CD4-positive, alpha-beta T cell treated with Interleukin-15 for 1 hour (primary cell): ENCODE measurements at places on chromosomes 12 and 14.

GRCh38 chr12:85260896-85261295 lies 19.1 kb upstream of the ALX1 start:
- no peak for DNase-seq

DNA sequence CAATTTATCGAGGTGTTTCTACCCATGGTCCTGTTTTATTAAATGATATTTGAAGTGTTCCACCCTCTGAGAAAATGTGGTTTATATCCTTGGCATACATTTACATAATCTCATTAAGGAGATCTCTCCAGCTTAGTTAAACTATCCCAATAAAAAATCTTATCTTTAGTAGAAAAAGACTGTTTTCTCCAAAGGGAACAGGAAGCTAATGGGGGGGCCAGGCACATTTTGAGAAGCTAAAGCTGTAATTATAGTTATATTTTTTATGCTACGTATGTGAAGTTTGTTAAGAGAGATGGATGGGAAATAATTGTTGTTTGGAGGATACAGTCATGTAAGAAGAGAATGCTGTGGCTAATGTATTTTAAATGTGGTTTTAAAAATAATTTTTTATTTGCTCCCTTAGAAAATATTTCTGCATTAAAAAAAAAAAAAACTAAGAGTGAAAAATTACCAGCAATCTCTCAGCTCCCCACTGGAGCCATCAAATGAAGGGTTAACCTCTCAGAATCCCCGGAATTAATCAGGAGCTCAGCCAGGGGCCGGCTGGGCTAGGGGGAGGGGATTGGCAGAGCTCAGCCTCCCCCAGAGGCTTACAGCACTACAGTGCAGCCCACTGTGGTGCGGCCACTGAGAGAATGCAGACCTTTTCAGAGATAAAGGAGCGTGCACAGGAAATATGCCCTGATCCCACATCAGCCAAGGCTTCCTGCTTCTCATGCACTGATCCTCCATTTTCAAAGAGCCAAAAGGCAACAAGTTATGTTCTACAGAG lies 185.8 kb downstream of the EGLN3 start:
- no peak for DNase-seq

DNA sequence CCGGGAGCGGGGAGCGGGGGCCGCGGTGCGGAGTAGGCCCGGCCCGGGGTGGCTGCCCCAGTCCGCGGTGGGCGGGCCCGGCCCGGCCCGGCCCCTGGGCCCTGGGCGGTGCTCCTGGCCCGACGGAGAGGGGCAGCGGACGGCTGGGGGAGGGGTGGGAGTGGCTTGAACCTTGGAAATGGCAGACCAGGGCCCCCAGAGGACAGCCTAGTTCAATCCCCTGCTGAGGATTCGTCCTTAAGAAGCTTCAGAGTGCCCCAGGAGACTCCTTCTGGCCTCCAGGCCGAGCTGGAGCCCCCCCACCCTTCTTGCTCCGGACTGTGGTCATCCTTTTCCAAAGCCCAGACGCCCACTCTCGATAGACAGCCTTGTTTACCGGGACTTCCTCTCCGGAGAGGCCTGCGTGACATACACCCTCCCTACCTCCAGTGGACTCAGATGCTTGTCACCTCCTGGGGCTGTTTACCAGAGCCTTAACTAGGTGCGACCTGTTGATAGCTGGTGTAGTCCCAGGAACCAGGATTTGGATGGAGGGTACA lies 458 bp downstream of the KHNYN start:
- peak; percentile 63 for DNase-seq

- no peak for DNase-seq
These were observed 100.3 kb downstream of the MYRFL start for GRCh38 chr12:69925291-69925690.

GRCh38 chr14:100263141-100263540 lies 24.2 kb downstream of the YY1 start:
- no peak for DNase-seq

- no peak for DNase-seq
These were observed 252.1 kb upstream of the NAV3 start for GRCh38 chr12:77578466-77579220.

DNA sequence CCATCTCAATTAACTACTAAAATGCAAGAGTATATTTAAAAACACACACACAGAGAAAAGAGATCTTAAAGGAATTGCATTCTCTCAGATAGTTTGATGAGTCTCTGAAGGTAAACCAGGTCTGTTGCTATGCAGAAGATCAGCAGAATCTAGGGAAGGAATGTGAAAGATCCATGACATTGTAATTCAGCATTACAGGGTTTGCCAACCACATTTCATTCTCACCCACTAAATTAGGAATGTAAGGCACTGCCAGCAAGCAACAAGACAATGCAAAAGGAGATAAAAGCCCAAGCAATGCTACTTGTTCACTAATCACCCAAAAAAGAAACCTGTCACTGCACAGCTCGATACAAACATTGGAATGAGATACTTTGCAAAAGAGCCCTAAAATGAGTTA lies 106.3 kb downstream of the LRIG3 start:
- DNase-seq, result no peak

DNA sequence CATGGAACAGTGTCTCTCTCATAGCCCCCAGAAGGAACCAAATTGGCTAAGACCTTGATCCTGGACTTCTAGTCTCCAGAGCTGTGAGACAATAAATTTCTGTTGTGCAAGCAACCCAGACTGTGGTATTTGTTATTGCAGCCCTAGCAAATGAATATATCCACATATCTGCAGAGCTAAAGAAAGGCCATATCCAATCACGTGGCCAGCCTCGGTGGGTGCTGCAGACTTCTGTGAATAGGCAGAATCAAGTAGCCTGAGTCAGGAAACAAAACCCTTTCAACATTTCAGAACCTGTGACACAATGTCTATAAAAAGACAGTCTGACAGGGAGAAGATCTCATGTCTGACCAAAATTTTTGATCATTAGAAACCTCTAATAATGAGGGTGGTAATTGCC lies 71.0 kb upstream of the CPM start:
- no peak for DNase-seq

DNA sequence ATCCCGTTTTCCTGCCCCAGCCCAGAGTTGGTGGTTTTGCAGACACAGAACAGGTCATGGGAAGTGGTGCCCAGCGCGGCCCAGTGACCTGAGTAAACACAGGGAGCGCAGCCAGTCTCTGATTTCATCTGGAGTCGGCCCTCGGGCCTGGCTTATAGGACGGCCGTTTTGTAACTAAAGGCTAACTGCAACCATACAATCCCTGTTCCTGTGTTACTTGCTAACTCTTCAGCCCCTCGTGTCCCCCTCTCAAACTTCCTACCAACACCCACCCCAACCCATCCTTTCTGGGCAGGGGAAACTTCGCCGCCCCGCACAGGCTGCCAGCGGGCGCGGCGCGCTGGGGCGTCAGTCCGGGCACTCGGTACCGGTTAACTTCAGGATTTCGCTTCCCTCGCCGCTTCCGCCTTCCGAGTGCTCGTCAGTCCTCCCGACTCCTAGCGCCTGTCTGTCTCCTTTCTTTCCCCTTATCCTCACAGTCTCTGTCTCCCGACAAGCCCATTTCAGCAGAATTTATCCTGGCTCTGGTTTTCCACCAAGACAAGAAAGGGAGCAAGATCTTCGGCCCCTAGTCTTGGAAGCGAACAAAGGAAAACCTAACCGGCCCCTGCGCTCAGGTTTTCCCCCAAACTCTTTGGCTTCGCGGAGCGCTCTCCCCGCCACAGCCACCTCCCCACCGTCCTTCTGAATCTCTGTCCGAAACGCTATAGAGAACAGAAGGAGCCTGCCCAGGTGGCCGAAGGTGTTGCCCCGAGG lies 2.0 kb downstream of the SIX1 start:
- no peak for DNase-seq

GRCh38 chr12:95805864-95806671 lies 15.5 kb upstream of the NTN4 start:
- no peak for DNase-seq

GRCh38 chr14:102893452-102893851 lies 29.0 kb upstream of the AMN start:
- DNase-seq, result no peak

GRCh38 chr14:44168566-44168965 lies 338.5 kb downstream of the FSCB start:
- no peak for DNase-seq

- no peak for DNase-seq
These were observed at the start of gene KCNJ8 for GRCh38 chr12:21774358-21775132. TSS of gene KCNJ8 (minus strand) at chr12:21774706. CDS start at chr12:21773616, 1,090 bp downstream.

GRCh38 chr14:23355871-23356435 lies 3.3 kb upstream of the SLC22A17 start:
- DNase-seq, result no peak

GRCh38 chr12:127396734-127397133 lies 870.2 kb upstream of the TMEM132C start:
- DNase-seq, result no peak

- DNase-seq, result no peak
These were observed 93.7 kb upstream of the USP15 start for GRCh38 chr12:62166525-62166924.

GRCh38 chr14:69535230-69535848 lies 39.3 kb downstream of the CCDC177 start:
- DNase-seq, result no peak

DNA sequence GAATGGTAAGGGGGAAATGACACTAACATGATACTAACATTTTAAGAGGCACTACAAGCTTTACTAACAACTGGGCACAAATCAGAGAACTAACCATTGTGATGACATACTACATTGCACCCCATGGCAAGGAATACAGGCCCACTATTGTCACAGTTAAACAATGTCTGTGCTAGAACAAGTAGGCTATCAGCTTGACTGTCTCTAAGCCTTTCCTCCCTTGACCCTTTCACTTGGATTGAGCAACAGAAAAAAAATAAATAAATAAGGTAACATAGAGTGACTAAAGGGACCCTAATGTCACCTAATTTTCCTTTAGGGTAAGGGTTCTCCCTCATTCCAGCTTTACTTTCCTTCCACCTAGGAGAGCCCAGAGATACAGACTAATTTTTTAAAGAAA lies 4.4 kb downstream of the SLC38A2 start:
- DNase-seq, result no peak

DNA sequence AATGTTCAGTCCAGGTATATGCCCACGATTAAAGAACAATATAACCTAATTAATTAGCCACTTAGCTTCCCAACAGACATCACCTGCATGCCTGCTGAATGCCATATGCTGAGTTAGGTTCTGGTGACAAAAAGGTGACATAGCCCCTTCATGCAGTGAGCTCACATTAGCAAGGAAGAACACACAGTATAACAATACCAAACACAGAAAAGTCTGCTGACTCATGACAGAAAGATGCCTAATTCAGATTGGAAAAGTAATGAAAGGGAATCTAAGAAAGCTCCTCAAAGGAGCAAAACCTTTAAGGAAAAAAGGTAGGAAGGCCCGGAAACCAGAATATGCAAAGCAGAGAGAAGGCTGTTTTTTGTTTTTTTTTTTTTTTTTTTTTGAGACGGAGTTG lies 59.0 kb downstream of the FERMT2 start:
- no peak for DNase-seq

DNA sequence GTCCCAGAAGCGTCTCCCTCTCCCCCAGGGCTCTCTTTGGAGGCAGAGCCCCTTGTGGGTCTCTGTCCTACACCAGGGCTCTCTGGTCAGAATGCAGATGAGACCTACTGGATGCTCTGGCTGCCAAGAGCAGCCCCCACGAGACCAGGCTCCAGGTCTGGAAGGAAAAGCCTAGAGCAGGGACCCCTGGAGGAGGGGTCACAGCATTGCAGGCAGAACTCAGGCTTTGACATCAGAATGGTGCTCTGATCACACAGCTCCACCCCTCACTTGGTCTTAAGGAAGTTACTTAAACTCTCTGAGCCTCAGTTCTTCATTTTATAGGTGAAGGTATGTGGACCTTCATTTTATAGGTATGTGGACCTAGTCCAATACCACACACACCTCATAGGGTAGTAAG lies 83.1 kb downstream of the ARL6IP4 start:
- no peak for DNase-seq

GRCh38 chr12:105279460-105280056 lies 43.6 kb upstream of the APPL2 start:
- peak; percentile 34 for DNase-seq

DNA sequence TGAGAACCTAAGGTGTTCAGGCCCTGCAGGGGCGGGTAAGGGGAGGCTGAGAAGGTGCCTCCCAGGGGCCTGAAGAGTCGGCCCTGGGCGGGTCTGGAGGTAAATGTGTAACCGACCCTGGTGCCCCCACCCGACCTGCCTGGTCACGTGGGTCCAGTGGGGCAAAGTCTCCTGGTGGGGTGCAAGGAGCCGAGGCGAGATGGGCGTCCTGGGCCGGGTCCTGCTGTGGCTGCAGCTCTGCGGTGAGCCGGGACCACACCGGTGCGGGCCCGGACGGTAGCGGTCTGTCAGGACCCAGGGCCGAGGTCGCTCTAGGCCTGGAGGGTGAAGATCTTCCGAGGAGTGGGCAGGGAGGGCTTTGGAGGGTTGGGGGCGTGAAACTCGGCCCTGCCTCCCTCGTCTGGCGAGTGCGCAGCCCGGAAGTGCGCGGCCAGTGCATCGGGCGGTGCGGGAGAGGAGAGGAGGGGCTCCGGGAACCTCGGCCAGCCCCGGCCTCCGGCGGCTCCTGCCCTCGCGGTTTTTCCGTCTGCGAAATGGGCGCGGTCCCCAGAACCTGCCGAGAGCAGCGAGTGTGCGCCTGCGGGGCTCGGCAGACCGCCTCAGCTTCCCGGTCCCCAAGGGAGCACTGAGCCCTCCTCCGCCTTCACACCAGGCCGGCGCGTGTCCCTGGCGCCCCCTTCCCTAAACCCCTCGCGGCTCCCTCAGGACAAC lies at the start of gene AMN:
AMN (plus strand) TSS at position 174 of the 711 bp plus-strand sequence; CDS start at position 200, 26 bp downstream.
- no peak for DNase-seq
